ENCODE measurements at places on chromosomes 5 and 9.
A peak's percentile ranks its signal among the peaks of the same experiment; 100 is the strongest.

DNA sequence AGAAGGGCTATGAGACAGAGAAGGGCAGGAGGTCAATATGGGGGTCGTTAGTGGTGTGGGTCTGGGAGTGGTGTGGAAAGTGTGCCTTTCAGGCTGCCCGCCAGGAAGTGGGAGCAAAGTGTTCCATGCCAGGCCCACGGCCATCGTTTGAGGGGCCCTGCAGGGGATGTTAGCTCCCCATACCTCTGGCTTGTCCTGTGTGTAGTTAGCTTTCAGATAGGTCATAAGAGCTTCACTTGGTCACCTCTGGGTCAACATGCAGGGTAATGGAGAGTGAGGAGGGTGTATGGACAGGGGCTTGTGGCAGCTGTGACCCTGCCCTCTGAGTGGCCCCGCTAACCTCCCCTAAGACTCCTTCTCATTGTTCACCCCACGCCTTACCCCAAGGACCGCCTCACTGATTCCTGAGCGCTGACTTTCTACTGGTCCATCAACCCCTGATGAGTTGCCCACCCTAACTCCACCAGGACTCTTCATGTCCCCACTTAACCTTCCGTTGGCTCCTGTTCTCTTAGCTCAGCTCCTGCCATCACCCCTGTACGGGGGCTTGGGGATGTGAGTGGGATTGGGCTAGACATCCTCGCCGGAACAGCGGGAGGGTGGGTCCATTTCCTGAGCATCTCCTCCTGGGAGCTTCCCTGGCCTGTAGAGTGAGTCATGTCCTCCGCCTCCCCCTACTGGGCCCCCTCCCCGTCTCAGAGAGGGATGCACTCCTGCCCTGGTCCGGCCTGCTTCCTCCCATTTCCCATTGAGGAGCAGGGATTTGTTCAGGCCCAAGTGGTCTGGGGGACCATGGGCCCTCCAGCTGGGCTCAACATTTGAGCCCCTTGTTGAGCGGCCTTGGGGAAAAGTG, 125.7 kb downstream of the FGF18 start:
- no peak for DNase-seq

GRCh38 chr9:112844771-112845542, 45.7 kb downstream of the SLC46A2 start:
- no peak for DNase-seq

GRCh38 chr5:67831048-67831447, 384.5 kb upstream of the PIK3R1 start:
- DNase-seq = no peak

DNA sequence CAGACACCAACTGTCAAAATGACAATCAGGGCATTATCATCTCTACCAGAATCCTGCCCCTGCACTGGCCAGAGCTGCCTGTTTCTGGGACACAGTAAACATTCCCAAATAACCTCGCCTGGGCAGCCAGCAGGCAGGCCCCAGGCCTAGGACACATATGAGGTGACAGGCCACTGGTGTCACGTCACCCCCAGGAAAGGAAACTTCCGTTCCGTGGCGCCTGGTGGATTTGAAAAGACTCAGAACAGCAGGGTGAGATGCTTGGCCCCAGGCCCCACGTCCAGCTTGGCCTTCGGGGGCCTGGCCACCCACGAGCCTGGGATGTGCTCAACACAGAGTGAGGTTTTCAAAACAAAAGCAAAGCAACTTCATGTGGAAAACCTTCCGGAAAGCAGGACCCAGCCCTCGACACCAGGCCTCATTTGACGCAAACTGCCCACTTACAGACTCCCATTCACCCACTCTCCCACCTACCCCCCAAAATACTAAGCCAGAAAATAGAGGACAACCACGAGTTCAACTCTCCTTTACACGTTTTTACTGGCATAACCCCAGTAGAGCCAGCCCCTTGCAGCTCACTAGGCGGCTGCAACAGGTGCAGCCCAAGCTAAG, 1.2 kb downstream of the SEMA4D start:
- no peak for DNase-seq

DNA sequence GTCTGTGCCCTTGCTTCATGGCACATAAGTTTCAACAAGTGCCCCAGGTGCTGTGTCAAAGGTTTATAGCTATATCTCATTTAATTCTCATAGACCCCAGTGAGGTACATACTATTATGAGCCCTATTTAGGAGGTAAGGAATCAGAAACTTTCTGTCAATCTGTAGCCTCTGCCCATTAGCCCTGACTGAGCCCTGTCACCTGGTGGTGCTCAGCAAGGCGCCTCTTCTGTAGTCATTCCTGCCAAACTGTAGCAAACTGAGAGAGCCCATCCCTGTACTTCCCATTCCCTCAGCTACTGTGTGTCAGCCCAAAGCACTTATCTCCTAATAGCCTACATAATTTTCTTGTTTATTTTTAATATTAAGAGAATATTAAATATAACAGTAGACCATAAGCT, 46.5 kb upstream of the FOXI1 start:
- no peak for DNase-seq

GRCh38 chr9:76827296-76828080, 63.2 kb downstream of the PCA3 start:
- DNase-seq = no peak

- no peak for DNase-seq
Measured at GRCh38 chr9:132578367-132578932, 4.0 kb upstream of the BARHL1 start.

DNA sequence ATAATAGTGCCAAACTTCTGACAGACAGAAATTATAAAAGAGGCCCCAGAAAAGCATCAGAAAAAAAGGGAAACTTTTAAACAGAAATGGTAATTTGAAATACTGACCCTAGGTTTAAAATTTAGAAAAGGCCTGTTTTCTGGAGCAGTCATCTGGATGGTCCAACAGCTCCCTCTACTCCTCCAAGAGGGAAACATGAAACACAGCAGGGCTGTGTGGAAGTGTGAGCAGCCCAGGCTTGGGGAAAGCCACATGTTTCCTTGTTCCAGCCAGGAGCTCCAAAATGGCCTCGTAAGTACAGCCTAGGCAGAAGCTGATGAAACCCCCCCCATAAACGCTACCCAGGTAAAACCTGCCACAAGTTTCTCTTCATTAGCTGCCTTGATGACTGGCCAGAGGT, 499.3 kb upstream of the ADAMTS16 start:
- DNase-seq = no peak

GRCh38 chr9:15104826-15105420, 194.7 kb upstream of the FREM1 start:
- peak; percentile 38 for DNase-seq

DNA sequence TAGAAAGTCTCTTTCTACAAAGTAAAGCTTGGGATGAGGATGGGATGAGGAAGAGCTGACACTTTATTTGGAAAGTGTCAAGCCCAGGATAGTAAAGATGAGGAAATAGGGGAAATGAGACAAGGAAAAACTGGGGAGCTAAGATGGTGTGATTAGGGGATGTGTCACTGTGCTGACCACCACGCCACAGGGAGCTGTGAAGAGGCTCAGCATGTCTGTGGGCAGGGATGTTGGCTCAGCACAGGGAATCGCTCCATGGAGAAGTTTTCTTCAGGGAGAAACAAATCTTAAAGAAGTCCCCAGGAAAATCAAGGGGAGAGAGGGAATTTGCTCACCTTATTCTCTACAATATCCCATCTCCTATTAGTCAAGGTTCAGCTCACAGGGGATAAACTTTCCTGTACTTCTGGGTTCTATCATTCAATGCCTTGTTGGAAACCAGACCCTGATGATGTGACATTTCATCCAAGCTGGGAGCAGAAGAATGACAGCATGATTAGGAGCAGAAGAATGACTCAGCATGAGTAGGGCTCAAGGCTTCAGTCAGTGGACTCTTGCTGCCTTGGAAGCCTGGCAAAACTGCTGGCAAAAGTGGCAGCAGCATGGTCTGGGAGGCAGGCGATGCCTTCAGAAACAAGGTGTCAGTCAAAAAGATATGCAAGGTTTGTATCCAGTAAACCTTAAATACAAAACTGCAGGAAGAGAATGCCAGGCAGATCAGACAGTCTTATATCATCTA, 4.9 kb downstream of the HSPB3 start:
- DNase-seq = no peak

- no peak for DNase-seq
Measured at GRCh38 chr5:83401775-83402174, 69.8 kb upstream of the VCAN start.

GRCh38 chr5:154236-154635, 37.1 kb upstream of the LRRC14B start:
- DNase-seq = no peak

GRCh38 chr5:177992466-177992865, 3.6 kb downstream of the PROP1 start:
- no peak for DNase-seq

GRCh38 chr5:169913479-169913878, 66.8 kb downstream of the INSYN2B start:
- DNase-seq = no peak

- no peak for DNase-seq
Measured at GRCh38 chr9:120974181-120974580, 47.6 kb upstream of the TRAF1 start.

DNA sequence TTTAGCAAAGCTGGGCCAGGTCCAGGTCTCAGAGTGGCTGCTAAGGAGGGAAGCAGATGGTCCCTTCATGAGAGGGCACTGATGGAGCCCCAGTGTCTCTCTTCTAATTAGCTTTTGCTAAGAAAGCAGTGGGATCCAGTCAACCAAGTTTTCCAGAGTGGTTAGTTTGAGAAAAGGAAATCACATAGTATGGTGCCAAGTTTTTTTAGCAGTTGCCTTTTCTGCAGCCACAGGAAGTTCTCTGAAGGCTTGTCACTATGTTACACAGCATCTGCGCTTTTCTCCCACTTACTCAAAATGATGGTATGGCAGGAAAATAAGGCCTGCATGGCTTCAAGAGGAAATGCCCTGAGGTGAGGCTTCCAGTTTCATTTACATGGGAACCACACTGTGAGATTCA, 331.5 kb upstream of the ZNF462 start:
- no peak for DNase-seq

DNA sequence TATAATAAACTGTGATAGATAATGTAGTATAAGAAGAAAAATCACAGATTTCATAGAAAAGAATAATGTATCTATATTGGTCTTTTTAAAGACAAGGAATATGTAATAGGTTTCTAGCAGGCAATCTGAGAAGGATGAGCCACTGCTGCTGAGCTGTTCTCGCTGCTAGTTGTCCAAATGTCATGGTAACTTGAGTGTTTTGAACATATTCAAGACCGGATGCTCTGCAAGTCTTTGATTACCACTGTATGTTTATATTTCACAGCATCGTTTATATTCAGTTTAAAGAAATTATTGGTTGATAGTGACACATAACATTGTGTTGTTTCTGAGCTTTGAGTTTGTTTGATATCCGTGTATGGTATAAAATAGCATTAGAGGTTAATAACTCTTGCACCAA, 9.6 kb downstream of the C5orf47 start:
- DNase-seq = no peak

- DNase-seq = no peak
Measured at GRCh38 chr9:87435189-87435880, 62.3 kb upstream of the DAPK1 start.

GRCh38 chr9:70444904-70445303, 30.4 kb upstream of the KLF9 start:
- no peak for DNase-seq

DNA sequence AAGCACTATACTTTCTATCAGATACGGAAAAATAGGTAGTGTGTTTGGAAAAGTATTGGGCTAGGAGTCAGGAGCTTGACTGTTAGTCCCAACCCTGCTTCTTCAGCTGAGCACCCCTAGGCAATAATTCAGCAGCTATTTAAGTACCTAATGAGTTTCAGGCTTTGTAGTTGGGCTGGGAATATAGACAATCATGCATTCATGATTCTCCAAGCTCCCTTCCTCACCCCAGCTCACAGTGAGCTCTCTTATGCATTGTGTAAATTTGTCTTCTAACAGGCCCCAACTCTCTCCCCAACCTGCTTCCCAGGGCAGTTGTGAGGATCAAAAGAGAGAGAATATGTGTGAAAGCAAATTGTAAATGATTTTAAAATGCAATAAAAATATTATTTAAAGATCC, 201.2 kb downstream of the MSX2 start:
- no peak for DNase-seq

DNA sequence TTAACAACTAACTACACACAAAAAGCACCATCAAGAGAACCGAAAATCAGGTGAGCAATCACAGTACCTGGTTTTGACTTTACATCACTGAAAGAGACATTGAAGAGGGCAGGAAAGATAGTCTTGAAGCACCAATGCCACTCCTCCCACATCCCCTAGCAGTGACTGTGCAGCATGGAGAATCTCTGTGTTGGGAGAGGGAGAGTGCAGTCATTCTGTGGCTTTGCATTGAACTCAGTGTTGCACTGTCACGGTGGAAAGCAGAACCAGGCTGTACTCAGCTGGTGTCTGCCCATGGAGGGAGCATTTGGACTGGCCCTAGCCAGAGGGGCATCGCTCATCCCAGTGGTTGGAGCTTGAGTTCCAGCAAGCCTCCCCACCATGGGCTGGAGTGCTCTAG, 40.4 kb downstream of the C5 start:
- no peak for DNase-seq

GRCh38 chr9:3014178-3014577, 170.3 kb upstream of the PUM3 start:
- DNase-seq = no peak

GRCh38 chr5:131142970-131143617, 22.0 kb downstream of the HINT1 start:
- DNase-seq = no peak

GRCh38 chr9:82081496-82081895, 92.9 kb downstream of the SPATA31D1 start:
- no peak for DNase-seq

DNA sequence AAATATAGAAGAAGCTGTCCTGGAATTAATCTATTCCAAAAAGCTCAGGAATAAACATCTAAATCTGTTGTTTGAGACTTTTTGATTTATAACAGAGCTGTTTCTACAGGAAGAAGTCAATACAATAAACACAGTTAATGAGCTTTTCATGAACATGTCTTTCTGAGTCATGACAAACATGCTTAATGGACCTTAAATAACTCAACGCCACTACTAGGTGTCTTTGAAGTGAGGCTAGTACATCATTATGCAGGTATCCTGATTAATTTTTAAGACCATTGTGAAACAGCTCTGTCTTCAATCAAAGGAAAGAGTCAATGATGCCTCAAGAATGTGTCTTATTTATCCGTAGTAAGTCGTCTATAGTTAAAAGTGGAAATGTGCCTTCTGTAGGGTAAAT, 131.6 kb downstream of the GABRB2 start:
- DNase-seq = no peak

DNA sequence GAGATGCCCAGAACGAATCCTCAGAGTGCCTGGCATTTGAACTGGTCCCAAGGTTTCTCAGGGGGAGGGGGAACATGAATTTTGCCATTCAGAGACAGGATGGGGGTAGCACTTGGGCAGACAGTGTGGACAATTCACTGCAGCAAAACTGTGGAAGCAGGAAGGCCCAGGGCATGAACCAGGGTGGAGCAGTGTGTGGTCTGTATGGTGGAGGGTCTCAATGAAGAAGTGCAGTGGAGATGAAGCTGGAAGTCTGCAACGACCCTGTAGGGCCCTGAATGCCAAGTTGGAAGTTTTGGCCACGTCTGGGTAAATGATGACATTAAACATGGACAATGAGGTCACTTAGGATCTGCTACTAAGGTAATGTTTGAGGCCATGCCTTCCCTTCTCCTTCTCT, 273.9 kb downstream of the CDK5RAP2 start:
- DNase-seq = no peak

GRCh38 chr5:55665065-55665464, 47.1 kb downstream of the SLC38A9 start:
- no peak for DNase-seq

Measured in NCI-H1436 (cell line).